ENCODE measurements at places on chromosomes 11 and 22.
A peak's percentile ranks its signal among the peaks of the same experiment; 100 is the strongest.

DNA sequence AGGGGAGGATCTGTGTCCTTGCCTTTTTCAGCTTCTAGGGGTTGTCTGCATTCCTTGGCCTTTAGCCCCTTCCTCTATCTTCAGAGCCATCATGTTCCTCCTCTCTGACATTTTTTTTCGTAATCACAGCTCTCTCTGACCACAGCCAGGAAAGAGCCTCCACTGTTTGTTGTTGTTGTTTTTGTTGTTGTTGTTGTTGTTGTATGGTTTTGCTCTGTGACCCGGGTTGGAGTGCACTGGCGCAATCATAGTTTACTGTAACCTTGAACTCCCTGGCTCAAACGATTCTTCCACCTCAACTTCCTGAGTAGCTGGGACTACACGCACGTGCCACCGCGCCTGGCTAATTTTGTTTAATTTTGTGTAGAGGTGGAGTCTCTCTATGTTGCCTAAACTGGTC lies 55.3 kb upstream of the KCNQ1OT1 start:
- no peak for DNase-seq

DNA sequence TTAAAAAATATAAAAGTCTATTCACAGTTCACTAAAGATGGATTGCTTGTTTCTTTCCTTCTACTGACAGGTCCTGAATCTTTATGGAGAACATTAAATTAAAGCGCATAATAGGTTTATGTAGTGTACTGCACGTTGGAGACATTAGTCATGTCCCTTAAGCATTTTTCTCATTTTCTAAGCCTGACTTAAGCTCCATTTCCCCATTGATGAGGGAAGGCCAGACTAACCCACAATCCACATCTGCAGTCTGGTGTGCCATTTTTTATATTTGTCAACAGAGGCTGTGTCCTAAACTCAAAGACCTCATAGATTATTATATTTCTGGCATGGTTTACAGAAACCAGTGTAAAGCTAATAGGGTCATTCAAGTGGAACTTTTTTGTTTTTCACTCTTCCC lies 39.9 kb downstream of the CADM1 start:
- no peak for DNase-seq

DNA sequence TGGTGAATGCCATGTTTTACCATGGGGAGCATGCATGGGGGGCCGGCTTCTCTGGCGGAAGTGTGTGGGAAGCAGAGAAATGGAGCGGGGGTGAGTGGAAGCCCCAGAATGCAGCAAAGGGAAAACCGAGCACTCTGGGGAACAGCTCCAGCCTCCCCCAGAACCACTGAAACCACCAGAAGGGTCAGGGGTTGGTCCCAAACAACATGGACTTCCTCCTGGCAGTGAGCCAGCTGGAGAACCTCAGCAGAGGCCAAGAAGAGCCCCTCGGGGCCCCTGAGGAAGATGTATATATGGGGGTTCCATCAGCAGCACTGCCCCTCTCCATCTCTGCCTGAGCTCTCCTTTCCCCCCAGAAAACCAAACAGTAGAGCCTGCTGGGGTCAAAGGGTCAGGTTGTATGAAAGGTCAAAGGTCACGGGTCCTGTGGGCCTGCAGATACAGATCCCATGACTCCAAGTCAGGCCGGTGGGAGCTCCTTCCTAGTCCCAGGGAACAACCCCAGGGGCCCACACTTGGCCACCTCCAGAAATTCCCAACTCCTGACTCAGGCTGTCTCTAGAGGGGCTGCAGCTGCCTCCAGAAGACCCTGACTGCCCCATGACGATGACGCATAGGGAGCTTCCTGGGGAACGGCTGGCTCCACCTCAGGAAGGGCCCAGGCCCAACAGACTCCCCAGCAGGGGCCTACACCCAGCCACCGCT lies 48.5 kb upstream of the TIMP3 start:
- DNase-seq, result no peak

- no peak for DNase-seq
Measured at GRCh38 chr22:35892192-35892591, 136.4 kb downstream of the RBFOX2 start.

- DNase-seq, result no peak
Measured at GRCh38 chr11:14973621-14974514, 1.7 kb upstream of the CALCA start.

GRCh38 chr11:20762116-20762844 lies 92.9 kb downstream of the NELL1 start:
- DNase-seq, result no peak

DNA sequence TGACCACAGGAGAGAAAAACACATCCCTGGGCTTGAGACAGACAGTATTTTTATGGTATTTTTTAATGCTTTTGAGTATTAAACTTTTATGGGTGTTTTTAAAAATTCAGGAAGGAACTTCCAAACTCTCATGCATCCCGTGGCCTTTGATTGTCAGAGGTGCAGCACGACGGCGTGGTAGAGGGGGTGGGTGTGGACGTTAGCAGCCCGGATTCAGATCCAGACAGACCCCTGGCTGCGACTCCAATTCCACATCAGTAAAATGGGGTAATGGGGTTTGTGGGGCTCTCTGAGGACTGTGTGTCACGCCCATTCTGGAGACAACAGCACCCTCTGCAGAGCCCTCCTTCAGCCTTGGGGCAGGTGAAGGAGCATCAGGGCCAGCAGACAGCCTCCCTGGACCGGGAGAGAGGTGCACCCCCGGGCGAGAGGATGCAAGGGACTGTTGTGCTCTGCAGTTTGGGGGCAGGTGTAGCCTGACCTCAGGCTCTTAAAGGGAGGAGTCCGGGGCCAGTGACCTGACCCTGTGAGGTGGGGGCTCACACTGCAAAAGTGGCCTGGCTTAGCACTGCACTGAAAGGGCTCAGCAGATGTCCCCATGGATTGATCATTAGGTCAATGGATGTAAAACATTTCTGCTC lies 1024.3 kb downstream of the TBC1D22A start:
- no peak for DNase-seq

- DNase-seq, result no peak
Measured at GRCh38 chr11:6824136-6824823, 21.2 kb upstream of the OR10A5 start.

- no peak for DNase-seq
Measured at GRCh38 chr22:48021991-48022401, 1259.5 kb downstream of the TBC1D22A start.

DNA sequence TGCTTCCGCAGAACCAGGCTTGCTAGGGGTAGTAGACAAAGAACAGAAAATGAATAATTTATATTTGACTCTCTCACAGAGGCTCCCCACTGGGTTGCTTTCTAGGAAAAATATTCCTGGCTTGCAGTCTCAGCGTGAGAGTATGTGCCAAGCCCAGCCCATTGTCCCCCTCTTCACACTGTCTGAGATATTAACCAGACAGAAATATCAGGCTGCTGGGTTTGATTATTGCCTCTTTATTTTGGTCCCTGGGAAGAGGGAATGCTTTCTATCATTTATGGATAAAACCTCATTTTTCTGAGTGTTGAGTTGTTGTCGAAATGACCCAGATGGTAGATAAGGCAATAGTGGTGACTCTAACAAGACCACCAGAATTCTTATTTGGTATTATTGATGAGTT lies 367.9 kb downstream of the METTL15 start:
- no peak for DNase-seq

DNA sequence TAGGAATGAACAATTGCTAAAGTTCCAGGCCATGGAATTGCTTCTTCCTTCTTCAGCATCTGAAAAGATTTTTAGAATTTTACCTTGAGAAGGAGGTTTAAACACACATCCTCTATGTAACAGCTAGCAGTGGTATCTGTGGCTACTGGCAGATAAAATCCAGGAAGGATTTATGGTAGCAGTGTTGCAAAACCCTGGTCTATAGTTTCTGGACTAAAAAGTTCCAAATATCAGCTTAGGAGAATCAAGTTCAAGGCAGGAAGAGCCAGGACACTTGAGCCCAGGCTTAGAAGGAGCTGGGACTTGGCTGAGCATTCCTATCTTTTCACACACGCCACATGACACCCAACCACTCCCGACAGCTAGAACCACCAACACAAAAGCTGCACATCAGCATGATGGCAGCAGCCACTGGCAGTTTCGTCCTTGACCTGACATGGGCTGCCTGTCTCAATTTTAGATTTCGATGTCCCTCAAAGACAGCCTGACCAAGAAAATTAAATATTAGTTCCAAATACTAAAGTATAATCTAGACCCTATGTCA lies 14.1 kb downstream of the LARGE2 start:
- DNase-seq, result no peak

- peak; percentile 28 for DNase-seq
Measured at GRCh38 chr11:73003088-73003487, 139.0 kb downstream of the FCHSD2 start.

Measured in GM10248 (cell line).